ENCODE measurements at places on chromosomes 1 and 21.
A peak's percentile ranks its signal among the peaks of the same experiment; 100 is the strongest.

- no peak for DNase-seq
Measured at GRCh38 chr1:48526008-48526710, 54.2 kb upstream of the SPATA6 start.

GRCh38 chr1:58721247-58721820, 21.5 kb upstream of the MYSM1 start:
- no peak for DNase-seq

DNA sequence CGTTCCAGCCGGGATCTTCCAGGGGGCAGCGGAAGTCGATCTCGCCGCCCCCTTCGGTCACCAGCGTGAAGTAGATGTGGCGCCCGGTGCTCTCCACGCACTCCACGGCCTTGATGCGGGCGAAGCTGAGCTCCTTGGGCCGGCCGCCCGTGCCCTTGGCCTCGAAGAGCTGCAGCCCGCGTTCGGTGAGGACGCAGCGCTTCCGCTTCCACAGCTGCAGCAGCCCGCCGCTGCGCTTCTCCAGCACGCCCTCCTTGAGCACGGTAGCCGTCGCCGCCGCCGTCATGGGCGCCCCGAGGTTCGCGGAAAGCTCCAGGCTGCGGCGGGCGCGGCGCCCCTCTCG, 516 bp downstream of the PHLDA3 start:
- no peak for DNase-seq

GRCh38 chr21:24369746-24370145, 1237.5 kb downstream of the MRPL39 start:
- no peak for DNase-seq

- DNase-seq: peak; percentile 38
Measured at GRCh38 chr21:31629972-31630711, 29.4 kb upstream of the SOD1 start.

GRCh38 chr1:219271818-219272535, 98.3 kb downstream of the LYPLAL1 start:
- DNase-seq: no peak

DNA sequence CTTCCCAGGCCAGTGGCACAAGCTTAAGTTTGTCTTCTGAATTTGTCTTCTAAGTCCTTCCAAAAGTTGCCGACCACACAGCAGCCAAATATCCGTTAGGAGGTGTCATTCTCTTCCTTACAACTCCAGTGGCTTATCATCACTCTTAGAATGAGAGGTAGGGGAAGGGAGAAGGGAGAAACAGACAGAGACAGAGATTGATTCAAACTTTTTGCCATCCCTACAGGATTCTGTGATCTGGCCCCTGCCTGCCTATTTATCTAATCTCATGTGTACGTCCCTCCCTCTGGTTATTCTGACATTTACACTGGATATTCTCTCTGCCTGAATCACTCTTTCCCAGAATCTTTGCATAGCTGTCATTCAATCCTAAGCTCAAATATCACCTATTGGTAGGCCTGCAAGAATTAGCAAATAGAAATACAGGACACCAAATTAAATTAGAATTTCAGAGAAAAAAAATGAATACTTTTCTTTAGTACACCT, 488 bp upstream of the GNL2 start:
- DNase-seq: no peak

GRCh38 chr1:51415963-51416362, 85.6 kb upstream of the TTC39A start:
- no peak for DNase-seq

DNA sequence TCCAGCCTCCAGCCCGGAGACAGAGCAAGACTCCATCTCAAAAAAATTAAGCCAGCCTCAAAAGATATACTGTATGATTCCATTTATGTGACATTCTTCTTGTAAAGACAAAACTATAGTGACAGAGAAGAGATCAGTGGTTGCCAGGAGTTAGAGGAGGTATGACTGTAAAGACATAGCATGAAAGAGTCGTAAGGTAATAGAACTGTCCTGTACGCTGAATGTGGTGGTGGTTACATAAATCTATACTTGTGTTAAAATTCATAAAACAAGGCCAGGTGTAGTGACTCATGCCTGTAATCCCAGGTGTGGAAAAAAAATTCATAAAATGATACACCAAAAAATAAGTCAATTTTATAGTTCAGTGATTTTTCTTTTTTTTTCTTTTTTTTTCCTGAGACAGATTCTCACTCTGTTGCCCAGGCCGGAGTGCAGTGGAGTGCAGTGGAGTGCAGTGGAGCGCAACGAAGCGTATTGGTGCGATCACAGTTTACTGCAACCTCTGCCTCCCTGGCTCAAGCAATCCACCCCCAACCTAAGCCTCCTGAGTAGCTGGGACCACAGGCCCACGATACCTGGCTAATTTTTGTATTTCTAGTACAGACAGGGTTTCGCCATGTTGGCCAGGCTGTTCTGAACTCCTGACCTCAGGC, 84.9 kb upstream of the CXADR start:
- no peak for DNase-seq

DNA sequence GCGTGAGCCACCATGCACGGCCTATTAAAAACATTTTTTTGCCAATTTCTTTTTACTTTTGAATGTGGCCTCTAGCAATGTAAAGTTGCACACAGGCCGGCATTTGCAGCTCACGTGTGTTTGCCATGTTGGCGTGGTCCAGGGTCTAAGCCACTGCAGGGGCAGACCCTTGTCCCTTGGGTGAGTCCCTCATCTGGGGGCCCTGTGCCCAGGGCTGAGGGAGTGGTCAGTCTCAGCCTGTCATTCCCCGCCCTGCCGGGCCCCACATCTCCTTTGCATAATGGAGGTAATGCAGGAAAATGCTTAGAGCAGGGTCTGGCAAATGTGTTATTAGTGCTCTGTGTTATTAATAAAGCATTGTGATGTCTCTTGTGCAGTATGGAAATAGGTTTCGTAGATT, 16.9 kb downstream of the AGPAT3 start:
- DNase-seq: no peak

DNA sequence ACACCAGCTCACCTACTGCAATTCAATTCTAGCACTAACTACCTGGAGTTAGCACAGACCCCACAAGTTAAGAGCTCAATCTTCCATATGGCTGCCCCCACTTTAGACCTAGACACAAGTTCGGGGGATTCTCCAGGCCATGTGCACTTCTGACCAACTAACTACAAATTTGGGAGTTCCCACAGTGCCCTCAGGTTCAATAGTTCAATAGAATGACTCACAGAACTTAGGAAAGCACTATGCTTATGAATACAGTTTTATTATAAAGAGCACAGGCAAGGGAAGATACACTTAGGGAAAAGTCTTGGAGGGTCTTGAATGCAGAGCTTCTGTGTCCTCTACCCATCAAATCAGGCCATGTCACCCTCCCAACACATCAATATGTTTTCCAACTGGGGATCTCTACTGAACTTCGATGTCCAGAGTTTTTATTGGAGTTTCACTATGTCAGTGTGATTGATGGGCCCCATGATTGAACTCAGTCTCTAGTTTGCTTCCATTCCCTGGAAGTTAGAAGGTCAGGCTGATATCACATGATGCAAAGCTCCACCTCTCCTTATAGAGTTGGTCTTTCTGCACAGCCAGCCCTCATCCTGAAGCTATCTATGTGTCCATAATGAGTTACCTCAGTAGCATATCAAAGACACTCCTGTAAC, 46.1 kb downstream of the RAVER2 start:
- no peak for DNase-seq

GRCh38 chr1:161164901-161165610, 1.2 kb upstream of the PPOX start:
- DNase-seq: no peak

DNA sequence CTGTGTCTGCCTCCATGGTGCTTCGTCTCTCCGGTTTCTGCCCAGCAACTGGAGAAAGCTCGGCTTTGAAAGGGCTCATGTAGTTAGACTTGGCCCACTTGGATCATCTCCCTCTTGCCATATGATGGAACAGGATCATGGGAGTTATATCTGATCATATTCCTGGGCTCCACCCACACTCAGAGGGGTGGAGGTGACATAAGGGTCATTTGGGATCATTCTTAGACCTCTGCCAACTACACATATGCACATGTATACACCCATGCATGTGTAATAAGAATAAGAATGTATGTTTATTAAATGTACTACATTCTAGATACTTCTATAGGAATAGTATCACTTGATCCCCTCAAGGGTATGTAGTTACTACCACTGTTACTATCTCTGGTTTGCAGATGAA, 74.1 kb upstream of the WNT4 start:
- no peak for DNase-seq

DNA sequence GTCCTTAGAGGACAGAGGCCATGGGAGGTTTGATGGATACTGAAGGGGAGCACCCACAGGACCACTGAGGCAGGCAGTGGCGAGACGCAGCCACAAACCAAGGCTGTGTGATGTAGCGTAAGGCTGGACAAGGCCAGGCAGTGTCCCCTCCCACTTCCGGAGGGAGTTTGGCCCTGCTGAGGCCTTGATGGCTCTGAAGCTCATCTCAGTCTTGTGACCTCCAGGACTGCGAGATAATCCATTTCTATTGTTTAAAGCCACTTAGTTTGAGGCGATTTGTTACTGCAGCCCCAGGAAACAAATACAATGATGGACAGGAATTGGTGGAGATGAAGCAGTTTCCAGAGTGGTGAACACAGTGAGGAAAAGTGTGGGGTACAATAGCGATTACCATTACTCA, 15.3 kb downstream of the PIGP start:
- no peak for DNase-seq

- DNase-seq: no peak
Measured at GRCh38 chr1:198584163-198584562, 43.7 kb upstream of the ATP6V1G3 start.

- no peak for DNase-seq
Measured at GRCh38 chr1:93000751-93001175, 39.5 kb upstream of the DIPK1A start.

- no peak for DNase-seq
Measured at GRCh38 chr1:153532181-153532580, 3.6 kb downstream of the S100A6 start.

- DNase-seq: peak; percentile 50
Measured at GRCh38 chr1:113758631-113759332, 504 bp downstream of the PHTF1 start.

All from hepatic stellate cell (primary cell).